ENCODE measurements at places on chromosomes 1 and 21. TPM values are rescaled to one million over a fixed set of nuclear protein-coding genes. Genes with fewer than 3 reads are reported as not detected.

Gene KIAA1614
- 8.6 TPM for total RNA-seq

GRCh38 chr1:60374537-60374936 lies 301.0 kb upstream of the C1orf87 start:
- no peaks in the 10 kb centered on the region for H3K36me3 ChIP-seq
- H3K27me3 ChIP-seq, result no peaks in the 10 kb centered on the region
- H3K4me1 ChIP-seq, result no peaks in the 10 kb centered on the region
- H3K27ac ChIP-seq, result no peak overlapping the region
- H3K4me3 ChIP-seq, result no peak overlapping the region
- no peak for DNase-seq

DNA sequence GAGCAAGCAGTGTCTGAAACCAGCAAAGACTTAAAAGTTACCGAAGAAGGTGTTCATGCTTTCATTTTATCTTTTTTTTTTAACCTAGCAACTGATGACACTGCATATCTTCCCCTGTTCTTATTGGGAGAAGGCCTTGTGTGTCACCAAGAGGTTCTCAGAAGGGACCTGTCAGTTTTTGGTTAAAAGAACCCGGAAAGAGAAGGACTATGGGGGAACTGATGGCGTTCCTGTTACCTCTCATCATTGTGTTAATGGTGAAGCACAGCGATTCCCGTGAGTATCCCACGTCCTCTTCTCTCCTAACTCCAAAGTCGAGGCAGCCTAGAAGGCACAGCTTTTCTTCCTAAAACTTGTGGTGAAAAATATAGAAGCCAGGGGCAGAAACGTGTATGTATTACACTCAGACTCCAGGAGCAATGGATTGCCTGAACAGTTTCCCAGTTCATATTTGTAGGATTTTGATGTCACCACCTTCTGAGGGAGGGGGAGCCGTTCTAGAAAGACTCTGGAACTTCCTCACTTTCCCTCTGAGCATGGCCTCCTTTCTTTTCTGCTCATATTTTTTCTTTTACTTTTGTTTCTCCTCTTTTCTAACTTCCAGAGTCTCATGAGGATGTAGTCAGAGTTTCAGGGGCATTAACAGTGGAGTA lies at the start of gene MR1:
TSS of gene MR1 (plus strand) at position 185 of the 653 bp plus-strand sequence. CDS start at position 210, 25 bp downstream.
- peak; percentile 88 for DNase-seq
- H3K36me3 ChIP-seq, result no peaks in the 10 kb centered on the region
- H3K4me1 ChIP-seq, result peaks cover 14% of the 10 kb centered on the region
- H3K4me3 ChIP-seq, result peak within 1 kb of the TSS; percentile 79
- H3K27me3 ChIP-seq, result no peaks in the 10 kb centered on the region

DNA sequence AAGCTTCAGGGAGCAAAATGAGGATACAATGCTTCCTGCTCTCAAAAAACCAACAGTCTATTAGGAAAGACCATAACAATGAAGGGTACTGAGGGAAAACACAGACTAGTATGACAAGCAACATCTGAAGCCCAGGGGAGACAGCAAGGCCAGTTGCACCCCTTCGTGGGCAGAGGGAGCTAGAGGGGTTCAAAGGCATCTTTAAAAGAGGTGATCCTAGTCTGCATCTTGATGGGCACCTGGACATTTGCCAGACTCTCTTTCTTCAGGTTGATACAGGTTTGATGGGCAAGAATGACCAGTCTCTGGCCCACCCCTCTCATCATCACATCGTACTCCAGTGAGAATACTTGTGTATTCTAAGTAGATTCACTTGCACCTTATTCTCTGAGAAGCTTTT lies 177.7 kb downstream of the VAV3 start:
- no peaks in the 10 kb centered on the region for H3K4me1 ChIP-seq
- H3K36me3 ChIP-seq, result no peaks in the 10 kb centered on the region
- H3K27me3 ChIP-seq, result no peaks in the 10 kb centered on the region
- no peak overlapping the region for H3K4me3 ChIP-seq
- no peak overlapping the region for H3K27ac ChIP-seq
- peak; percentile 3 for DNase-seq

- peak overlapping the region; percentile 41 for H3K4me3 ChIP-seq
- H3K27ac ChIP-seq, result no peak overlapping the region
- H3K27me3 ChIP-seq, result peaks cover 93% of the 10 kb centered on the region
- peak; percentile 56 for DNase-seq
- 0 out of 2 replicates have a peak, but pooled peaks cover 4% of the 10 kb centered on the region for H3K4me1 ChIP-seq
Measured at GRCh38 chr1:197917805-197918651, 856 bp downstream of the LHX9 start.
